Memory B cell (primary cell): ENCODE measurements at places on chromosomes 12 and 14.
A peak's percentile ranks its signal among the peaks of the same experiment; 100 is the strongest.

GRCh38 chr12:46579474-46579873 lies 206.9 kb upstream of the SLC38A2 start:
- DNase-seq = no peak

GRCh38 chr14:49105956-49106355 lies 480.2 kb downstream of the RPS29 start:
- DNase-seq = no peak

DNA sequence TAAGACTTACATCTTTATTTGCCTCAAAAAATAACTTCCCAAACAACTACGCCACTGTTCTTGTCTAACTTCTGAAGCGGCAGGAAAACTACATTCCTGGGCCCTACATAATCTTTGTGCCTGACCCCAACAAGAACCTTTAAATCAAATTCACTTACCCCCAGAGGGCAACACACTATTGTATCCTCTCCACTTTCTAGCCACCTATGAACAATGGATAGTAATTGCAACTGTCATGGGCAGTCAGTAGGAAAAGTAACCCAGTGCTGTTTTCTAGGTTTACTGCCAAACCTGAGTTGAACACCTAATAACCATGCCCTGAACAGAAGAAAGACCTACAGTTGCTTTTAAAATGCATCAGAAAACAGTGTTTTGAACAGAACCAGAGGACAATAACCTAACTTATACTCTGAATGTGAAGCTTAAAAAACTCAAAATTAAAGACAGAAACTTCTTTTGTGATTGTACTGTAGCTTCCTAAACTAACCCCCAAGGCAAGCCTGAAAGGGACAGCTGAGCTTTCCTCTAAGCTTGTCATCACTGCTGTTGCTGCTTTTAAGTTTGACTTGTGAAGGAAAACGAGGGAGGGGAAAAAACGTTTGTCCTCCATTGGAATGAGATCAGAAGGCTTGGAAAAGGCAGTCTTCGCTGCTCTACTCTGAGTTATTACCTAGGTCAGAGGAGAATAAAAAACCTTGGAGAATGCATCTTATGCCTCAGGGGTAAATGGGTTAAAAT lies 195.7 kb downstream of the SOX5 start:
- no peak for DNase-seq

DNA sequence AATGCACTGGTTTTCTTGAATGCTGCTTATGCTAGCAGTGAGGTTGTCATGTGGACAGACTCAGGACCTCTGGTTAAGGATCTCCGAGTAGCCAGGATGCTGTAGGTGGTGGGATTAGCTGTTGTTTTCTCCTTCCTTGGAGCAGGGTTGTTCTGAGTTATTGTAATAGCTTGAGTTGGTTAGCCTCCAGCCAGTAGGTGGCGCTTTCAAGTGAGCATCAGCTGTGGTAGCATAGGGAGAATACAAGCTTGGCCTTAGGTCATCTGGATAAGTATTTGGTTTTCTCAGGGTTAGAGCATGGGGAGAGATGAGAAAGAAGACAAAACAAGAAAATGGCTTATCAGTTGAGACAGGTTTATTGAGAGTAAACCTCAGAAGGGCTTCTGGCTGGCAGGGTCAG lies 299.7 kb upstream of the FBXO33 start:
- no peak for DNase-seq

DNA sequence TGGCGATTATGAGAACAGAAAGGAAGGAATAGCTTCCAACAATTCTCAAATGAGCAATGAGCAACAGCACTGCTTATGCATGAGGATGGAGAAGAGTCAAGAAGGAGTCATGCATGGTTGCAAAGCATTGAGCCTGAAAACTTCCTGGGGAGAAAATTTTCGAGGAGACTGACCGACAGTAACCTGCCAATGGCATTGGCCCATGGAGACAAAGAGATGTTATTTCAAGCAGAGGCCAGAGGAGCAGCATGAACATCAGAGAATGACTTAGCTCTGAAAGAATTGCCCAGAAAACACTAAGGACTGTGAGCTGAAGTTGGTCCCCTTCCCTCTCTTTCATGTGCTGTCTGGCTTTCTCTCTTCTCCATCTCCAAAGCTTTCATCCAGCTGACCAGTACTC lies 343.4 kb downstream of the ADAMTS20 start:
- no peak for DNase-seq

DNA sequence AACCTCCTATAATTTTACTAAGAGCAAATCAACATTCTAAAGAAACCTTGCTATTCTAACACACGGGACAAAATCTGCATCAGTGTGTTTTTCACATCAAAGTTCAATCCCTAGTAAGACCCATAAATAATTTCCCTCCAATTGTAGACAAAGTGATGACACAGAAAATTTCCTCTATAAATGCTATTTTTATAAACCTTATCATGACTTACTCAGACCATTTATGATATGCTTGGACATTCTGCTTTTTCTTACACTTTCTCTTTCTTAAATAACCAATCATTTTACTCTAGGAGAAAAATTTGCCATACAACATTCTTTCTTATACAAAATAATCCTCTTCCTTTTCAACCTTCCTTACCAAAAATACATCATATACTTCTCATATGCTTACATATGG lies 67.0 kb downstream of the SDR9C7 start:
- DNase-seq = no peak

- no peak for DNase-seq
Measured at GRCh38 chr12:16130343-16130742, 147.1 kb downstream of the SLC15A5 start.

GRCh38 chr14:84991021-84991420 lies 538.9 kb upstream of the FLRT2 start:
- no peak for DNase-seq

GRCh38 chr12:125860672-125861288 lies 795.5 kb downstream of the AACS start:
- no peak for DNase-seq

DNA sequence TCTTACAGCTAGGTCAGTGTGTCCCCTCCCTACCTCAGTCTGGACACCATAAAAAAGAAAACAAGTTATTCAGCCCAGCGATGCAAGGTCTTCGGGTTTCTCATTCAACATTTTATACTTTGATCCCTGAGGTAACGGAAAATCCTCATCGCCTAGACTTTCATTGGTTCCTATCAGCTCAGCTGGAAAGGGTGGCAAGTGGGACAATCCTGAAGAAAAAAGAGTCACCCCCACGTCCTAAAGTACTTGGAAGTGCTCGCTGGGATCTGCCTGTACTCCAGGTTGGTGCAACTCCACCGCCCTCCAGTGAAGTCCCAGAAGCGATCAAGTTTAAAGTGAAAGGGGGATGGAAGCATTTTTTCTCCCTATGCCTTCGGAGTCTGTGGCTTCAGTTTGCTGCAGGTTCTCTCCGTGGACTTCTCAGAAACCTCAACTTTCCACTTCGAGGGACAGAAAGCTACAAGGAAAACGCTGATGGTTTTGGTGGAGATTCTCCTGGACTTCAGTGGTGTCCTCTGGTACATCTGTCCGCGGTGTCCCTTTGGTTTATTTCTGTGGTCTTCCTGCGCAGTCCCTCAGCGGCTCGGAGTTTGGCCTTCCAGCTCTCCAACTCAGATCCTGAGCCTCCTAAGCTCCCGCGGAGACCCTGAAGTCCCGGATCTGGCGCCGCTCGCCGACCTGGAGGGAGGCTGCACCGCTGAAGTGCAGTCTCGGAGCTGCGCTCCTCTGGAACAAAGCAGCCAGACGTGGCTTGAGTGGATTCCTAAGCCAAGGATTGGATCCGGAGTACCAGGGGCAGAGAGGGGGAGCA lies 1.8 kb upstream of the LRFN5 start:
- DNase-seq = no peak

- no peak for DNase-seq
Measured at GRCh38 chr12:75756111-75756510, 244.7 kb upstream of the KRR1 start.

DNA sequence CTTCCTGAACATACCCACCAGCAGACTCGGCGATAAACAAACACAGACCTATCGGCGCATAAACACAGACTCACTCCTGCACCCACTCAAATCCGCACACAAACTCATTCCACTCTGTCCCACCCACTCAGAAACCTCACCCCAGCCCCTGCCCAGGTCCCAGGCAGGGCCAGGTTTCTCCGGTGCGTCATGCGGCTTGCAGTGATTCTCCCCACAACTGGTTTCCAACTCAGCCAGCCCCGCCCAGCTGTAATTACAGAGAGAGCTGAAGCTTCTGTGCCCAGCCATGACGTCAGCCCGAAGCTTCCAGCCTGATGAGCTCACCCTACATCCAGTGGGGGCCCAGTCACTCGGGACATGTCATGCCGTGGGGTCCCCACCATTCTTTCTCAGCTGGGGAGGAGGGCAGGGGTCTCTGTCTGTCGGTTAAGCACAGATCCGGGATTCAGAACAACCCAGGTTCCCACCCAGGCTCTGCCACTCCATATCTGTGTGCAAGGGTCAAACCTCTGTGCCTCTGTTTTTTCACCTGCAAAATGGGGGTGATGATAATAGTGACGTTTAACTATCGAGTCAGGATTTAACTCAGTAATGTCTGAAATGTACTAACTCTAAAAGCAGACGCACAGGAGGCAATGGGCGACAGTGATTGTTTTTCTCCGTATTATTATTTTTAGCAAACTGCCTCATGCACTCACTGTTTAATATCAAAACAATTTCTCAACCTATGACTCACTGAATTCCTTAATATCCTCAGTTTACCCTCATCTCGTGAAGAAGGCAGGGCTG lies 2.3 kb upstream of the HSPB8 start:
- DNase-seq = no peak

GRCh38 chr12:47312808-47313426 lies 233.2 kb upstream of the AMIGO2 start:
- DNase-seq = peak; percentile 47

- no peak for DNase-seq
Measured at GRCh38 chr14:64727551-64728071, 23.4 kb downstream of the PLEKHG3 start.

DNA sequence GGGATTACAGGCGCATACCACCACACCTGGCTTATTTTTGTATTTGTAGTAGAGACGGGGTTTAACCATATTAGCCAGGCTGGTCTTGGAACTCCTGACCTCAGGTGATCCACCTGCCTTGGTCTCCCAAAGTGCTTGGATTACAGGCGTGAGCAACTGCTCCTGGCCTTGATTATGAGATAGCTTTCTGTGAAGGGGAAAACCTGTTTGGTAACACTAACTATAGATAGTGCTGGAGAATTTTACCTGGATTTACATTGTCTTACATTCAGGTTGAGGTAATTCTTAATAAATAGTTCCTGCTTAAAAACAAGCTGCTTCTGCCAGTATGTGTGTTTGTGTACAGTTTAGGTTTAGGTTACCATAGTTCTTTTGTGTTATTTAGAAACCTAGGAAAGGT lies 77.1 kb downstream of the MON2 start:
- no peak for DNase-seq

DNA sequence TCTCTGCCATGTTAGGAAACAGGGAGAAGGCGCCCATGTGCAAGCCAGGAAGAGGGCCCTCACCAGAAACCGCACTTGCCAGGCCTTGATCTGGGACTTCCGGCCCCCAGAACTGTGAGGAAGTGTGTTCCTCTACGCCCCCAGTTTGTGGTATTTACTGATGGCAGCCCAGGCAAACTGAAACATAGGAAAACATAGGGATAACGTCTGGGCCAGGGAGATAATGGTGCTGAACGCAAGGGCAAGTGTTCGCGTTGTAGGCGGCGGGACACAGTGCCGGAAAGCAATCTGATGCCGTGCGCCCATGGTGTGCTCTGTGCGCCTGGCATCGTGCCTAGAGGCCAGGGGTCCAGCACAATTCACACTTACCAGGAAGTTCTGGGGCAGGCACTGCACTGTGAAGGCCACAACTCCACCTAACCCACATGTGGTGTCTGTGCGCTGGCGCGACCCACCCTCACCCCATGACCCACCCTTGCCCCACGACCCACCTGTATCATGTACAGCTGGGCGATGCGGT lies 53.6 kb downstream of the ARL6IP4 start:
- DNase-seq = no peak

GRCh38 chr12:71009430-71010142 lies 89.0 kb upstream of the PTPRR start:
- no peak for DNase-seq

DNA sequence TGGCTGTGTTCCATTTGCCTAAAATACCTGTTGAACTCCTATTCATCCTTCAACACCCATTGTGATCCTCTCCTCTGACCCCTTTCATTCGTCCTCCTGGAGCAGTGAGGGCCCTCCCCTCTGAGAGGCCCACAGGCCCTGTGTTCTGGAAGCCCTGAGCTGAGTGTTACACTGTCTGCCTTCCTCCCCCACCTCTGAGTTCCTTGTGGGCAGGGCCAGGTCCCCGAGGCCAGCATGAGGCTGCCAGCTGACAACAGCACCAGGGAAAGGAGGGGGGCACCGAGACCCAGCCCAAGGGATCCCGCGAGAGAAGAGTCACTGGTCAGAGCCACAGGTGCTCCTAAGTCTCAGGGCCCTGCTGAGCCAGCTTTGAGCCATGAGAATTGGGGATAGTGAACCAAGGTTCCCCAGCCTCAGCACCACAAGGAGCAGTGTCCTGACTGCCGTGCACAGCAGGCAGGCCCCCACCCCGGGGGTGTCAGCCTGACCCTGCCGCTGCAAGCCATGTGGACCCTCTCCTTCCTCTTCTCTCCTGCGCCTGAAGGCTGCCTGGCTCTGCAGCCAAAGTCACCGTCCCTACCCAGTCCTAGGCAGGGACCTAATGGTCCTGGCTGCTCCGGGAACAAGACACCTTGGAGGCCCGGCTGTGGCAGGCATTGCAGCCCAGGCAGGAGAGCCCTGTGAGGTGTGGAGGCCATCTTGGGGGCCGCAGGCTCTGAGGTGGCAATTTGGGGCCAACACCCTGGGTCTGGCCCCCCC lies 52.5 kb downstream of the BEGAIN start:
- peak; percentile 7 for DNase-seq

GRCh38 chr12:111197376-111197944 lies 171.4 kb downstream of the PHETA1 start:
- DNase-seq = no peak

GRCh38 chr14:58866391-58866790 lies 228.6 kb downstream of the DACT1 start:
- no peak for DNase-seq

GRCh38 chr12:24778486-24779304 lies 170.2 kb downstream of the BCAT1 start:
- DNase-seq = peak; percentile 26

GRCh38 chr12:18165422-18165871 lies 75.5 kb upstream of the RERGL start:
- DNase-seq = no peak

DNA sequence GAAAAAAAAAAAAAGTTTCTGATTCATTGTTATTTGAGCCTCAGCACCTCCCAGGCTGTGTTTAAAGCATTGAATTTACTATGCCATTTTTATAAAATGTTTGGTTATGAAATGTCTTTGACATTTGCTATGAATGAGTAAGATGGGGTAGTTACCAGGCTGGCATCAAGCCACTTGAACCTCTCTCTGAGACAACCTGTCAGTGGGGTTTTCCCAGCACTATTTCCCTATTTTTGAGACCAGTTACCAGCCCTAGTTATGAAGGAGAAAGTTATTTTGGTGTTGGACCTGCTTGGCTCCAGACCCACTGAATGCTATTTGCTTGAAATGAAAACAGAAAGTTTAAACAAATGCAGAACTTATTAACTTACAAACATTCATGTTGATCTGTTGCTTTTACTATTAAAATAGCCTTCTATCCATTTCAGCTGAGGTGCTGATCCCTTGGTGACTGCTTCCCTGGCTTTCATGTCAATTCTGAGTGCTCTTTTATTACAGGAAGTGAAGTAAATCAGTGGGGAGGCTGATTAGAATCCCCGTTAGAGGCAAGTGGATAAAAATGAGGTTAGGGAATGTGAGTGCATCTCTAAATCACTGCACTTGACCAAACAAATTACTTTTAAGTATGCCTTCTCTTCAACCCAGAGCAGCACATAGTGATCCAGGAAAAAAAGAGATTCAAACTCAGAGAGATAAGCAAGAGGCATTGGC lies 37.8 kb downstream of the LLPH start:
- DNase-seq = no peak

- DNase-seq = no peak
Measured at GRCh38 chr12:26966842-26967241, 28.6 kb downstream of the FGFR1OP2 start.
